Stimulated activated CD8-positive, alpha-beta memory T cell treated with anti-CD3 and anti-CD28 coated beads, Interleukin-7, amount 100 ng/mL, for 4 hours (primary cell): ENCODE measurements at places on chromosomes 12 and 14.
A peak's percentile ranks its signal among the peaks of the same experiment; 100 is the strongest.

- DNase-seq = no peak
These were observed 41.8 kb downstream of the VEZT start for GRCh38 chr12:95259368-95259767.

DNA sequence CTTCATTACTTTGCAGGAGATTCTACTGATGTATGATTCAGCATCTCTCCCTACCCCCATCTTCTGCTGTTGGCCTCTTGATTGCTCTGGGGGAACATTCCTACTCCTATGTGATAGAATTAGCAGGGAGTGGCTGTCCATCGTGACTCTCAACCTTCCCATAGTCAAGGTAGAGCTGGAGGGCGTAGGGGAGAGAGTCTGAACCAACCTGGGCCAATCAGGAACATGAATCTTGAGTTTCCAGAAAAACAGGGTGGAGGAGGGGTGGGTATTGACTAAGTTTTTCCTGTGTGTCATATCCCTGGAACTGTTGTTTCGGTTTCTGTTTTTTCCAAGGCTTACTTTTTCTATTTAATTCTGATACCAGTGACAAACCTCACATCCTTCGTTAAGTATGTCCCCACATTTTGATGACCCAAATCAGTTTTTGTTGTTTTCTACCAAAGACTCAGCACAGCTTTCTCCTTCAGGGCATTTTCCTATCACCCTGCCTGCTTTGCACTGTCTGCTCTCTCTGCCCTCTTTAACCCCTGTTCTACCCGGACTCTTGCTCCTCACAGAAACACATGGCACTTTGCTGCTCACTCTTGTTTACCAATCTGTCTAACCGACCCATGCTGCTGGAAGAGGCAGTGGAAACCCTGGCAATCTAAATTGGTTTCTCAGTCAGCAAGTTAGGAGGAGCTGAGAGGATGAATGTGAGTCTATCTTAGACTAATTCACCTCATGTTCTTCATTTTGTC is 1428.3 kb downstream of the AACS start:
- no peak for DNase-seq

- no peak for DNase-seq
These were observed 83.5 kb downstream of the SLC25A47 start for GRCh38 chr14:100406505-100407131.

DNA sequence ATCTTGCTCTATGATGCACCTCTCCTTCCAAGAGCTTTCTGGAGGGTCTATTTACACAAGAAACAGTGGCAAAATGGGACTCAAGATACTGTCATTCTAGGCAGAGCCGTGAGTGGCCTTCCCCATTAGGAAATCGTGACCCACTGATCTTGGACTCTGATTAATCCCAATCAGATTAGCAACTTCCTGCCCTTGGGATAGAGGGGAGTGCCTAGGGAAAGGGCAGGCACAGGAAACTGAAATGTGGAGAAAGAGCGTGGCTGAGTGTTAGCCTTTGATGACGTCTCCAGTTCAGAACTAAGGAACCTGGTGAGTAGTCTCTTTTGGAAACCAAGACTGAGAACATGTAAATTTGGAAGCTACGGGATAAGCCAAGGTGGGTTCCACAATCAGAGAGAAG is 76.1 kb downstream of the NUAK1 start:
- DNase-seq = no peak

- DNase-seq = no peak
These were observed 138.4 kb upstream of the FRMD6 start for GRCh38 chr14:51513281-51513680.

GRCh38 chr12:120199595-120200306 is 1.2 kb downstream of the RPLP0 start:
- DNase-seq = no peak

DNA sequence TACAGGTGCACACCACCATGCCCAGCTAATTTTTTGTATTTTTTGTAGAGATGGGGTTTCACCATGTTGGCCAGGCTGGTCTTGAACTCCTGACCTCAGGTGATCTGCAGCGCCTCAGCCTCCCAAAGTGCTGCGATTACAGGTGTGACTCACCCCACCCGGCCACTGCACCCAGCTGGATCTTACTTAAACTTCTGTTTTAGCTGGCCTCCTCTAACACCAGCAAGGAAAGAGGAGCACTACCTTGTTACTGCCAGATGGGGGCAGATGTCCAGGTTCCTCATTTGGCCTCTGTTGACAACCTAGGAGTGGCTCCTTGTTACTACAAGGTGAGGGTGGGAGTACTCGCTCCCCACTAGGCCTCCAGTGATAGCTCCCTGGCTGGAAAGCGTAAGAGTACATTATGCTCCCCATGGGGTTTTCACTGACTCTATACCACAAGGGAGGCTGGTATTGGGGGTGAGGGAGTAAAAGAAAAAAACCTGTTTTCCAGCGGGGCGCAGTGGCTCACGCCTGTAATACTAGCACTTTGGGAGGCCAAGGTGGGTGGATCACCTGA is 13.2 kb upstream of the ARF6 start:
- DNase-seq = peak; percentile 38

DNA sequence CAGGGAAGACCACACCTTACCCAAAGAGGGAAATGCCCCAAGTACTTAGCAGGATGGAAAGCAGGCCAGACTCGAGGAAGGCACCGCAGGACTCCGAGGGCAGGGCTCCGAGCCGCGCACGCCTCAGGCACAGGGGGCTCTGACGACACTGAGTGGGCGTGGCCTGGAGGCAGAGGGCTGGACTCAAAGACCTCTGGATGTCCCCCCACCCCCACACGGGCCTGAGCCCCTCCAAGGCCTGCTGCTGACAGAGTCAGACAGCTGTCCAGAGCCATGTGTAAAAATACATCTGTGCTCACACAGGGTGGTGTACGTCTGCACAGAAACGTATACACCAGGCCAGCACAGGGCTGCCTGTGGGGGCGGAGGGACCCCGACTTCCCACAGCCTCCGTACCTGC is 1.4 kb downstream of the AKT1 start:
- DNase-seq = peak; percentile 41

GRCh38 chr12:107457362-107457935 is 228.2 kb upstream of the PWP1 start:
- no peak for DNase-seq

- no peak for DNase-seq
These were observed 776.0 kb downstream of the GALC start for GRCh38 chr14:87217023-87217422.

DNA sequence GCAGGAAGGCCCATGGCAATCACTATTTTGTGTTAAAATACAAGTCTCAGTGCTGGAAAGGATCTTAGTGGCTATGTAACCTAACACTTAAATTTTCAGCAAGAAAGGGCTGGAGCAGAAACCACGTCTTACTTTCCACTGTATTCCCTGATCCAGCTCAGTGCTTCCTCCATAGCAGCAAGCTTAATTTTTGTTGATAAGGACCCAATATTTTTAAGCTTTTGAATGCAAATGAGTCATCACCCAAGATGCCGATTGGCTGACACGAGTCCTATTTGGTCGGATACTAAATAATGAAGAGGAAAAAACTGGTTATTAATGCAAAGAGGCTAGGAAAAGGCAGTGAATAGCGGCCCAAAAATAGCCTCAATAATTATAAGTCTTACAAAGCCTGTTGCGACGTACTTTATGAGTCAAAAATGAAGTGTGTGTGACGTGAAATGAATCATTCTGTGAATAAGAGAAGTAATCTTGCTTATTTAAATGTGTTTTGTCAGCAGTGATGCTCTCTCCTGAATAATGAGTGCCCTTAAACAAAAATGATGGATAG is 46.9 kb upstream of the IGF1 start:
- DNase-seq = no peak

GRCh38 chr12:5434647-5435560 is 3.0 kb downstream of the NTF3 start:
- no peak for DNase-seq

DNA sequence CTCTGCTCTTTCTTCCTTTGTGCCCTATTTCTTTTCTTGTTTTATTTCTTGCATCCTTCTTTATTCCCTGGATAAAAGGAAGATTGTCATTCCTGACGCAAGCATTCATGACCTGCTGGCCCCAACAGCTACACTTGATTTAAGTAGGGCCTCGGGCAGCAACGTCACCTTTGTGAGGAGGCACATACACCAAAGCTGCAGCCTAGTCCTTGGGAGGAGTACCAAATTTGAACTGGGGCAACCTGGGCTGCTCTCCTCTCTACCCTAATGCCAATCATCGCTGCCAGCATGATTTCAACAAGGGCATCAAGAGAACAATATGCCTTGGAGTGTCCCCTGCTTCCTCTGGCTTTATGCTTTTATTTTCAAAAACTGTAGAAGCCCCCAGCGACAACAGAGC is 76.4 kb downstream of the C12orf50 start:
- no peak for DNase-seq

DNA sequence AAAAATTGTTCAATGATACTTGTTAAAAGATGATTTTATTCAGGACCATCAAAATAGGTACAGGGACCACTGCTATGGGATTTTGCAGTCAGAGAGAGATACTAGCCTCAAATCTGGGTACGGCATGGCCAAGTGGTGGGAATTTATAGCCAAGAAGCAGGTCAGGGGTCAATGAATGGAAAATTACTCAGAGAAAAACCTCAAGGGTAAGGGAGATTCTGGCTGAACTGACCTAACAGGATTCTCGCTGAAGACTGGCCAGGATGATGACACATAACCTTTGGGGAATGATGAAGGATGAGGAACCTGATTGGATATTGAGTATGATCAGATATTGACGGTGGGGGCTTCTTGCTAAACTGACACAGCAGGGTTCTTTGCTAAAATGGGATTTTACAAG is 32.7 kb downstream of the DEPDC4 start:
- no peak for DNase-seq

- no peak for DNase-seq
These were observed 152.4 kb upstream of the RFLNA start for GRCh38 chr12:124142395-124143035.

DNA sequence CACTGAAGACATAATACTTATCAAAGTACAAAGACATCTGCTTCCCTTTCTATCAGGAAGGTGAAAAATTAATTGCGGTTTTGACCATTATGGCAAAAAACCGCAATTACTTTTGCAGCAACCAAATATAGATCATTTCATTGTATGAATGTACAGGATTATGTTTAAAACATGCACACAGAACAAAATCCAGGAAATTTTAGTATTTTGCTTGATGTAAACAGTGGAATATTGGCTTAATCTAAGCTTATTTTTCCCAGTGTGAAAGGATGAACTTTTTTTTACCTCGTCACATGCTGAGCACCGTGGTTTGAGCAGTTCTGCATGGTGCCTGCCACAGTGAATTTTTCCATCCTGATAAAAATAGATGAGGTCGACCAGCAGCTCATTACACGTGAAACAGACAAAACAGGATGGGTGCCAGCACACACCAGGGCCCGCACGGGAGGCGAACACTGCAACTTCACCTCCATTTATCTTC is 121.2 kb downstream of the PRICKLE1 start:
- no peak for DNase-seq

GRCh38 chr14:88029500-88029899 is 24.6 kb downstream of the GPR65 start:
- DNase-seq = no peak

DNA sequence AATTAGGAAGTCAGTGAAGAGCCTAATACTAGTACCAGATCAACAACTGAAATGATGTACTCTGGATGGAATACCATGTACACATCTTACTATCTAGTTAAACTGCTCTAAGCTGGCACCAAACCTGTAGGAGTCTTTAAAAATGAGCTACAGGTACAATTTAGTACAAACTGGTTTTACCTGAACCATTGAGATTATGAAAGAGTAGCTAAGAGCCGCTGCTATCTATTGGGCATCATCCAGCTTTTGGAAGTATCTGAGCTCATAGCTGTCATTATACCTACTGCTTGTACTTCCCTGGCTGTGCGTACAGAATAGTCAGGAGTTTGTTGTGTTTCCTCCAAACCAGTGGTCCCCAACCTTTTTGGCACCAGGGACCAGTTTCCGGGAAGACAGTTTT is 12.4 kb downstream of the TBC1D30 start:
- DNase-seq = no peak

GRCh38 chr12:124487066-124487833 is 80.2 kb downstream of the NCOR2 start:
- DNase-seq = no peak

- DNase-seq = no peak
These were observed 369.0 kb upstream of the FAR2 start for GRCh38 chr12:28780096-28780495.

DNA sequence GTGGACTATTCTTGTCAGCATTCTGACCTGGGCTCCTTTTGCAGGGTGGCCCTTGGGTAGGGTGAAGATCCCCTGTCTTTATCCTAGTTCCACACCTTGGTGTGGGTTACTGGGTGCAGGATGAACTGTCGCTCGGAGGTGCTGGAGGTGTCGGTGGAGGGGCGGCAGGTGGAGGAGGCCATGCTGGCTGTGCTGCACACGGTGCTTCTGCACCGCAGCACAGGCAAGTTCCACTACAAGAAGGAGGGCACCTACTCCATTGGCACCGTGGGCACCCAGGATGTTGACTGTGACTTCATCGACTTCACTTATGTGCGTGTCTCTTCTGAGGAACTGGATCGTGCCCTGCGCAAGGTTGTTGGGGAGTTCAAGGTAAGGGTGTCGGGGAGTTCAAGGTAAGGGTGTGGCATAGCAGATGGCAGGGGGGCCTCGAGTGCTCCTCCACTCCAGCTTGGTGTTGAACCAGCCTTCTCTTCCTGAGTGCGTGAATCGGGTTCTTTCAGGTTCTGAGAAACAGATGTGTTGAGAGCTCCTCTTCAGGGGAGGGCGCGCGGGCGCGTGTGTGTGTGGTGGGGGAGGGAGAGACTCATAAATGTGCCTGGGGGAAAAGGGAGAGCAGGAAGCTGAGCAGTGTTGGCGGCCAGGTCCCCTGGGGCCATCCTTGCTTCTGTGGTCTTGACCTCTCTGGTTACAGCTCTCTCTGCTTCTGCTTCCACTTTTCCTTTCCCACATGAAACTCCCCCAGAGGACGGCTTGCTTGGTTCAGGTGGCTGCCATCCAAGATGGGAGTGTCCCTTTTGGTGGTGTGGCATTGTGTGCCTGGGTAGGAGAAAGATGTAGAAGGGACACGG is 4.0 kb downstream of the ATG101 start:
- DNase-seq = no peak

- no peak for DNase-seq
These were observed 15.3 kb upstream of the CNOT2 start for GRCh38 chr12:70227911-70228310.

DNA sequence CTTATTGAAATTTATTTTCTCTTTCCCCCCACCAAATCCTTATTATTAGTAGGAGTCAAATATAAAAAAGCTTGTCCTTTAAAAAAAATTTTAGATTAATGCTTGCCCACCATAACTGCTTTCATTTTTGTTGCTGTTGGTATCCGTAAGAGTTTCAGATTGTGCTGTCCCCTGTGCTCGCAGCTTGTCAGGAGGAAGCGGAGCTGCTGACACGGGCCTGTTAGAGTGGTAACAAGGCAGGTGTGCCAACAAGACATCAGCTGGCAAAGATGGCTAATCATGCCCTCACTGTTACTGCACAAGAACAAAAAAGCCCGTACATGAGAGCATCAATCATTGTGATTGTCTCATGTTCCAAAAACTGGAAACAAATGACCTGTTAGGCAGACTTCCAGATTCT is 148.4 kb downstream of the ALG10B start:
- no peak for DNase-seq

GRCh38 chr14:93160353-93160801 is 24.3 kb downstream of the MOAP1 start:
- DNase-seq = no peak

- no peak for DNase-seq
These were observed 105.1 kb downstream of the AEBP2 start for GRCh38 chr12:19544353-19544752.

GRCh38 chr12:27105746-27106536 is 23.6 kb upstream of the C12orf71 start:
- no peak for DNase-seq

- no peak for DNase-seq
These were observed 186.1 kb downstream of the FOXG1 start for GRCh38 chr14:28952666-28953065.

- no peak for DNase-seq
These were observed 125.5 kb upstream of the DCN start for GRCh38 chr12:91307957-91308670.
